Ovary (tissue), 10 donors: ENCODE measurements at places on chromosomes 3 and 15. TPM values are rescaled to one million over a fixed set of nuclear protein-coding genes. Genes with fewer than 3 reads are reported as not detected.

DNA sequence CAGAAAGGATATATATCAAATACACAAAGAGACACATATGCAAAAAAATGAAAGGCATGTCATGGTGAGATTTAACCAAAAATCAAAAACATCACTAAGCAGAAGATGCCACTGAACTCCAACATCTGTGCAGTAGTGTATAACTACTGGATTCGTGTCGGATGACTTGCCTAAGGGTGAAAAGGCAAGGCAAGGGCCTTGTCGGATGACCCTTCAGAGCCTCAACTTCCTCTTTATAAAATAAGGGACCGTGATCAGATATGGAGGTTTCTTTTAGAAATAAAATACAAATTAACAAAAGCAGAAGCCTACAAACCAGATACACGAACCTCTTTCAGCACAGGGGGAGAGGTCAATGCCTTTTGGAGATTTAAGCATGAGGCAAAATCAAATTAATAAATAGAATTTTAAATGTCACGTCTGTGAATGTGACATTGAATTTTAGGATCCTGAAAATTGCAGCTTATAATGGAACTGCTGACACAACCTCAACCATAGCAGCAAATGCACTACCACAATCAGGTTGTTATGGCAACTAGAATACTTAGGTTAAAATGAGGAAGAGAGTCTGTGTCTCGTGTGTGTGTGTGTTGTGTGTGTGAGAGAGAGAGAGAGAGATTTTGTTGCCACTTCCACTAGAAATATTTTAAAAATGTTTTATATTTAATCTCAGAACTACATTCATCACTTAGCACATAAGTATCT is 8.3 kb upstream of the CHRM5 start:
- no peak for DNase-seq
- no peak overlapping the region for H3K27ac ChIP-seq
- H3K4me1 ChIP-seq: peaks cover 3% of the 10 kb centered on the region
- no peaks in the 10 kb centered on the region for H3K36me3 ChIP-seq

DNA sequence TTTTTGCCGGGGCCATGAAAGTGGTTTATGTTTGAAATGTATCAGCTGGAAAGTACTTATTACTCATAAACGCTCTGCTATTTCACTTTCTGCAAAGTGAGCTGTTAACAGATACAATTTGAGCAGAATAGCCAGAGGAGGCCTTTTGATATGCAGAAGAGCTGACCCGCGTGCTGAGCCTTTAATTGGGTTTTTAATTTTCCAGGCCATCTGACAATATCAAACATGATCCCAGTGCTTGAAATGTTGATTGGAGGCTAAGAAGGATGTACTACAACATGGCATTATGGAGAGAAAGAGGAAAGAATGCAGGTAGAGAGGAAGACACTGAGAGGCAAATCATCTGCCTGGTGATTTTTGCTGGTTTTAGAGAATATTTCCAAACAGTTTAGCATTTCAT is 261.3 kb upstream of the MEIS2 start:
- no peaks in the 10 kb centered on the region for H3K27me3 ChIP-seq
- DNase-seq: no peak
- no peaks in the 10 kb centered on the region for H3K36me3 ChIP-seq
- no peak overlapping the region for H3K4me3 ChIP-seq
- H3K27ac ChIP-seq: no peak overlapping the region

DNA sequence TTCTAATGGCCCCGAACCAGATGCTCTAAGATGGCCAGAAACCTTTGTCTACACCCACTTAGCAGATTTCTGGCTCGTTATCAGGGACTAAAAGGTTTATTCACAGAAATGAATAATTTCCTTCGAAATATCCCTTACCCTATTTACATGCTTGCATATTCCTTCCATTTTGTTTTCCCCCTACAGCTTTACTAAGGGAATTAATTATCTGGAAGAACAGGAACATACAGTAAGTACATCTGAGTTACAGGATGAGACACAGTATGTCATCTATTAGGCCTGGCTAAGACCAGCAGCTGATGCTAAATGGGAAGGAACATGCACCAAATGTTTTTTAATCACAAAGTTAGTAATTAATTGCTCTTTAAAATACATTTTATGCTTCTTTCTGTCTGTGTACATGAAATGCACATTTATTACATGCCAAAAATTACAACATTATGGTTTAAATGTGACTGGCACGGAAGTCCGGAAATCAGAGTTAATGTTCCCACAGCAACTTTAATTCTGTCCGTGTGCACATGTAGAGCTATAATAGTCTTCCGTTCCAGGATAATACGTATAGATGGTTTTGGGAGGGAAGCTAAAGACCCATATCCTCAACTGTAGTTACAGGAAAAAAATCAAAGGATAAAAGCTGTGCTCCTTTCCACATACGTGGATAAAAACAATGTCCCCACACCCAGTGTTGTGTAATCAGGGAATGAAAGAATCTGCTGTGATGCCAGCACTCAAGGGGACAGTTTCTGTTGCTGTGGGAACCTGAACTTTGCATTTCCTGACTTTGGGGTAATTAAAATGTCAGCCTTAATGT is 82.0 kb downstream of the TIGIT start:
- no peaks in the 10 kb centered on the region for H3K36me3 ChIP-seq
- H3K4me3 ChIP-seq: no peak overlapping the region
- no peak for DNase-seq
- H3K4me1 ChIP-seq: peaks cover 9% of the 10 kb centered on the region

- H3K27me3 ChIP-seq: no peaks in the 10 kb centered on the region
- no peak overlapping the region for H3K27ac ChIP-seq
- no peak overlapping the region for H3K4me3 ChIP-seq
- no peak for DNase-seq
Measured at GRCh38 chr15:95362306-95362705, 968.2 kb upstream of the NR2F2 start.

- H3K27ac ChIP-seq: no peak overlapping the region
- H3K4me1 ChIP-seq: no peaks in the 10 kb centered on the region
- no peak for DNase-seq
- no peaks in the 10 kb centered on the region for H3K27me3 ChIP-seq
- no peaks in the 10 kb centered on the region for H3K36me3 ChIP-seq
Measured at GRCh38 chr15:80188251-80188650, 35.5 kb downstream of the FAH start.

- H3K4me3 ChIP-seq: no peak overlapping the region
- no peak for DNase-seq
- H3K27me3 ChIP-seq: no peaks in the 10 kb centered on the region
- H3K36me3 ChIP-seq: no peaks in the 10 kb centered on the region
- H3K4me1 ChIP-seq: no peaks in the 10 kb centered on the region
Measured at GRCh38 chr3:58419780-58420507, 13.7 kb downstream of the PDHB start.

DNA sequence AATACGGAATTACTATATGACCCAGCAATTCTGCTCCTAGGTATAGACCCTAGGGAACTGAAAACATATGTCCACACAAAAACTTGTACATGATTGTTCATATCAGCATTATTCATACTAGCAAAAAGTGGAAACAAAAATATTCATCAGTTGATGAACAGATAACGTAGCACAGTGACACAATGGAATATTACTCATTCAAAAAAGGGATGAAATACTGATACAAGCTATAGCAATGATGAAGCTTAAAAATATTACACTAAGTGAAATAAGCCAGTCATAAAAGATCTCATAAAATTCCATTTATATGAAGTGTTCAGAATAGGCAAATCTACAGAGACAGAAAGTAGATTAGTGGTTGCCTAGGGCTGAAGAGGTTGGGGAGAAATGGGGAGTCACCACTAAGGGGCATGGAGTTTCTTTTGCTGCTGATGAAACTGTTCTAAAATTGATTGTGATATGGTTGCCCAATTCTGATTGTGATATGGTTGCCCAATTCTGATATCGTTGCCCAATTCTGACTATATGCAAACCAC is 10.5 kb downstream of the C15orf61 start:
- DNase-seq: no peak
- H3K4me1 ChIP-seq: no peaks in the 10 kb centered on the region
- no peaks in the 10 kb centered on the region for H3K27me3 ChIP-seq
- no peaks in the 10 kb centered on the region for H3K36me3 ChIP-seq
- H3K4me3 ChIP-seq: no peak overlapping the region
- no peak overlapping the region for H3K27ac ChIP-seq

The GABRA5 gene
- total RNA-seq: not detected

The ALG1L2 gene
- total RNA-seq: 1.9 TPM

The GOLGA8J gene
- not detected for total RNA-seq
